Stomach (tissue), 19 donors: ENCODE measurements at places on chromosomes 4 and X. TPM values are rescaled to one million over a fixed set of nuclear protein-coding genes. Genes with fewer than 3 reads are reported as not detected.
A peak's percentile ranks its signal among the peaks of the same experiment; 100 is the strongest.

- DNase-seq, result peak; percentile 33
Measured at GRCh38 chr4:183635321-183635720, 23.7 kb downstream of the RWDD4 start.

The SPANXB1 gene
- not detected for total RNA-seq

DNA sequence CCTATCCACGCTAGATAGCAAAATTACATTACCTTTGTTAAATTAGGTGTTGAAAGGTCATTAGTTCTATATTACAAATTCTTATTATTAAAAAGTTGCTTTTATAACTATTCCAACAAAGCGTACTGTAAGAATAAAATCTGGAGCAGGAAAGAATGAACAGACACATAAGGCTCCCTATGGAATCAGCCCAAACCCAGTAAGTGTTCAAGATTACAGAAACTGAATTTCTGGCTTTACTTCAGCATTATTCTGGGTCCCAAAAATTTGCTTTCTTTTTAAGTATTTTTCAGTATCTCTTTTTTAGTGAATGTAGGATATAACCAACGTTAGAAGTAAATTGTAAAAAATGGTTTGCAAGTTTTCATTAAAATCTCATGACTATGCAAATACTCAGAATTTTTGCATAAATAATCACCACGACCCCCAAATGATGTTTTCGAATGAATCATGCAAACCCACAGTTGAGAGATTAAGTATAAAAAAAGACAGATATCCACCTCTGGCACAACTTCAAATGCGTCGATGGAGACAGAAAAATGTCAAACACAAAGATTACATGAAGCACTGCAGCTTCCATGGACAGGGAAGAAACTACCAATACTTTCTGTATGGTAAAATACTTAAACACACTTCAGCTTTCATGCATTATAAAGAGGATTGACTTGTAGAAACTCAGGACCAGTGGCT lies 238.5 kb downstream of the RASL11B start:
- no peak for DNase-seq

GRCh38 chr4:53656421-53656981 lies 65.2 kb upstream of the LNX1 start:
- peak; percentile 54 for DNase-seq

GRCh38 chrX:127124871-127125270 lies 305.3 kb downstream of the PRR32 start:
- DNase-seq, result no peak

GRCh38 chr4:54924891-54925290 lies 200.5 kb downstream of the KDR start:
- no peak for DNase-seq

GRCh38 chr4:3655963-3656362 lies 110.2 kb upstream of the ADRA2C start:
- no peak for DNase-seq

GRCh38 chrX:40165206-40165605 lies 67.4 kb upstream of the BCOR start:
- no peak for DNase-seq

The ALAS2 gene
- not detected for total RNA-seq

The ITIH6 gene
- total RNA-seq, result not detected

The SORBS2 gene
- 908 TPM for total RNA-seq

DNA sequence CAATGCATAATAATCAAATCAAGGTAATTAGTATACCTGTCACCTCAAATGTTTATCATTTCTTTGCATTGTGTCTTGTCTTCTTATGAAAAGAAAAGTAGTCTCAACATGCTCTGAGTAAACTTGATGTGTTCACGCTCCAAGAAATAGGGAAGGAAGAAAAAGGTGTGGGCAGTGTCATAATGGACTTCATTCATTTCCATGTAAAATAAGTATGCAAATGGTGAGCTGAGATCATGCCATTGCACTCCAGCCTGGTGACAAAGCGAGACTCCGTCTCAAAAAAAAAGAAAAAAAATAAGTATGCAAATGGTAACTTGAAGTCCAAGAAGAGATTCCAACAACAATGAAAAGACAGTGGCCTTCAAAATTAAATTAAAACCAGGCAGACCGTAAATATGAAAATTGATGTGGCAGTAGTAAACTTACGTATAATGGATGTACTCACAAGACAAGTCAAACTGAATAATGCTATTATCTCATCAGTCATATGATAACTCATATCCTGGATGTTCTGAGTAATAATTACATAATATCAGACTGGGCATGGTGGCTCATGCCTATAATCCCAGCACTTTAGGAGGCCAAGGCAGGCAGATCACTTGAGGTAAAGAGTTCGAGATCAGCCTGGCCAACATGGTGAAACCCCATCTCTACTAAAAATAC lies 6.0 kb upstream of the CWH43 start:
- no peak for DNase-seq

- DNase-seq, result no peak
Measured at GRCh38 chrX:152306331-152306730, 144.8 kb downstream of the GABRA3 start.

- DNase-seq, result no peak
Measured at GRCh38 chr4:152220201-152220666, 315.7 kb downstream of the FBXW7 start.

The PRKX gene
- 56.5 TPM for total RNA-seq

DNA sequence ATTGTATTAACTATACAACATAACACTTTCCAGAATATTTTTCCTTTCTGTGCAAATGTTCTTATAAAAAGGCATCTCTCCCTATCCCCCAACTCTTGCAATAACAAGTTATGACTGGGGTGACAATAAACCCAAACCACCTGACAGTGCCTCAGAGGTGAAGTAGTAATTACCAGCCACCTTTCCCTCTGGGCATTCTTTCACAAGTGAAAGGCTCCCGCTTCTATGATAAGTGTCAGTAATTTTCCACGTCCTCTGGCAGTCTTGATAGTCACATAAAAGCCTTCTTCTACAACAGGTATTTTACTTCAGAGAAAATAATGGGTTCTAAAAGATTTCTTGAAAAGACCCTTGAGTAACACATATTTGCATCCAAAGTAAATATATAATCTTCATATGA lies 82.7 kb downstream of the MANBA start:
- DNase-seq, result no peak

GRCh38 chr4:125187226-125188176 lies 127.3 kb upstream of the FAT4 start:
- DNase-seq, result peak; percentile 56

DNA sequence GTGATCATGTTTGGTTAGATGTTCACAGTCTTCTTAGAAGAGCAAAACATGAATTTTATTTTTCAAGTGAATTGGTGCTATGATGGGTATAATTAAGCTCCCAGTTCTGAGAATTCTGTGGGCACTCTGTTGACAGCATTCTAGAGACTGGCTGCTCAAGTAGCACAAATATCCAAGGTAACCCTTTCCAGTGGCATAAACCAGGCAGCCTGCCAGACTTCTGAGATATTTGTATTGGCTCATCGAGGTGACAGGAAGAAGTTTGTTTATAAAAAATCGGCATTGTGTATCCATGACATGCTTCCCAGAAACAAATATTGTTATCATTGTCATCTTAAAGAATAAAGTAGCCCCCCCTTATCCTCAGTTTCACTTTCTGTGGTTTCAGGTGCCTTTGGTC lies 28.3 kb downstream of the LANCL3 start:
- DNase-seq, result peak; percentile 12

DNA sequence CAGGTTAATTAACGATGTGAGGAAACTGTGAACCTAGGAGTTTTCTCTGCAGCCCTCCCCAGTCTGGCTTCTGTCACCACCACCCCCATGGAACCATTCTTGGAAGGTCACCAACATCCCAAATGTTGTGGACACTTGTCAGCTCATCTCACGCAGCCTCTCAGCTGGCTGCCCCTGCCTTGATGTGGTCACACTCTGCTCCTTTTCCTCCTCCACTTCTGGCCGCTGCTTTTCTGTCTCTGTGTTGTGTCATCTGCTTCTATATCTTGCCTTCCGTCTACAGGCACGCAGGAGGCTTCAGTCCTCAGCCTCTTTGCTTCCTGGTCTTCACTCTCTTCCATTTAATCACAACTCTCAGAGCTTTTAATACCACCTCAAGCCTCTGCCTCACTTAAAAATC lies 371.5 kb upstream of the SLIT2 start:
- DNase-seq, result peak; percentile 27

DNA sequence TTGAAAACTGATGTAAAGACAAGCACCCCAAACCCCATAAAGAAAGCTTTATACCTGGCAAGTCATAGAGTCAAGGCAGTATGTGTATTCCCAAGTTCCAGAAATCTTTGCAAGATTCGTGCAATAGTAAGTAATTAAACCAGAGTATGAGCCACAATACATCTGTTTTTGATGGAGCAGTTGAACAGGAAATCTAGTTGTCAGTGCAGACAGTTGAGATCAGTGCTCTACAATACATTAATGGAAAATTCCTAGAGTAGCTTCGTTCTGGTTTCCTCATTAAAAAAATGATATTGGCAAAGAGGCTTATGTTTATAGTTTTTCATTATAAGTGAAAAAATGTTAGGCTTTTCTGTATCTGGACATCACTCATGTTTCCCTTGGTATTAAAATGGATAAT lies 575.3 kb downstream of the TRIML1 start:
- DNase-seq, result no peak

The NCBP2L gene
- not detected for total RNA-seq

DNA sequence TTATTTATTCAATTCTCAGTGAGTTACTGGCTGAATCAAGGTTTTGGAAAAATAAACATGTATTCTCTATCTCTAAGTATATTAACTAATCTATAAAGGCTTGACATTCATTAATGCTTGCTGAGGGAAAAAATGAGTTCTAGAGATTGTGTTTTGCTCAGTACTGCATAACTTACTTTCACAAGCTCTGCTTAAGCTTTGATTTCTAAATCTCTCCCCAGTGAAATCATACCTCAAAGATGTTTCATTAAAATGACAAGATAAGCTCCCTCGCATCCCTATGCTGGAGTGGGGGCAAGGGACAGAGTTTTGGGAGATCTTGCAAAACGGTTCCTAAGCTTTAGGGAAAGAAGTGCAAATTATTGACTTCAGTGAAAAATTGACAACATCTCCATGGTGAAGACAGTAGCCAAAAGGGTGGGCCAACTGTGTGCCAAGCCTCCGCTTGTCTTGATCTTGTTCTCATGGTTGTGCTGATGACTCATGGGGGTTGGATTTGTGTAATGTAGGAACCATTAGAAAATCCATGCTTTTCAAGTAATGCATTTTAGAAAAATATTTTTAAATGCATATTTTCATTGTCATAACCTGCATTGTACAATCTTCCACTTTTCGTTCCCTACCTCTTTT lies 521.4 kb downstream of the RPA4 start:
- no peak for DNase-seq

The ASB12 gene
- not detected for total RNA-seq

The SLC25A31 gene
- total RNA-seq, result not detected

GRCh38 chr4:37008199-37008598 lies 236.3 kb upstream of the NWD2 start:
- DNase-seq, result peak; percentile 71

DNA sequence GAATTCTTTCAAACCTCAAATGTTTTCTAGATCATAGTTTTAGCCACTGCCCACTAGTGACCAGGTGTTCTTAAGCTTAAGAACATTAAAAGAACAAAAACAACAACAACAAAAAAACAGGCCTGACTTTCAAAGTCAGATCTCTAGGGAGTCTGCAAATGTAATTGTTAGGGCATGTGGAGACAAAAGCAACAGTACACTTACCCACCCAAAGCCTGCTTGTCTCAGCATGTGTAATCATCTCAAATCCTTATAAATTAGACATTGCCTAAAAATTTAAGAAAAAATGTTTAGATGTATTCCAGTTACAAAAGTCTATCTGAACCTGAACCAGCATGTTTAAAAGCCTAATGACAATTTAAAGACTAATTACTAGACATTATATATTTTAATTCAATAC lies 79.9 kb downstream of the SLC7A11 start:
- no peak for DNase-seq

- no peak for DNase-seq
Measured at GRCh38 chr4:44861756-44862155, 135.4 kb upstream of the GNPDA2 start.

DNA sequence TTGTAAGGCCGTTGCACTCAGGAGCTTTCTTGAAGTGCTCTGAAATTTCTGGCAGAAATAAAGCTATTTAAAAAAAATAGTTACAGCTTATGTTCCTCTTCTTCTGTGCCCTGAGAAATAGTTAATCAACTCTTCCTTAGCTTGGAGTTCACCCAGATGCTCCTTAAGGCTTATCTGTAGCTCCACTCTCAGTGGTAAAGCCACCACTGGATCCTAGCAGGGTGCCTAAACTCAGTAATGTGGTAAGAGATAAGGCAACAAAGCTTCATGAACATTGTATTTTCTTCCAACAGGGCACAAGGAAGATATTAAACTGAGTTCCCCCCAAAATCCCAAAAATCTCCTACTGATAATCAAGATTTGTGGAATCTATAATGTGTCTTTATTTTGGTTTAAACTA lies 299.5 kb downstream of the MAPK10 start:
- DNase-seq, result no peak

DNA sequence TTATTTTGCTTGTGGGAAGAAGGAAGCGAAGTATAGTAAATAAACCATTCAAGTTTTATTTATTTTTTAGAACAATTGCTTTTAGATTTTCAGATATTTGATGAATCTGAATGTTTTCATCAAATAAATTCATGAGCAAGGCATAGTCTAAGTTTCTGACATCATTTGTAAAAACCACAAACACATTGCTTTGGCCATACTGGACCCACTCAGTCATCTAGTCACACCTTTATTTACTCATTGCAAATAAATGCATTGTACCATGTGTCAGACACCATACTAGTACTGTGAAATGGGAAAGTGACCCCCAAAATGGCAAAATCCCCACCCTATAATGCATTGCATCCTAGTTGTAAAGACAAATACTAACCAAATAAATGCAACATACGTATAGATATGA lies 449.1 kb upstream of the SMIM31 start:
- no peak for DNase-seq

The UGT2B10 gene
- total RNA-seq, result not detected

GRCh38 chr4:6746721-6747293 lies 30.8 kb downstream of the BLOC1S4 start:
- peak; percentile 88 for DNase-seq

The OPN1LW gene
- not detected for total RNA-seq

- DNase-seq, result no peak
Measured at GRCh38 chr4:100087743-100088142, 102.5 kb downstream of the DDIT4L start.

DNA sequence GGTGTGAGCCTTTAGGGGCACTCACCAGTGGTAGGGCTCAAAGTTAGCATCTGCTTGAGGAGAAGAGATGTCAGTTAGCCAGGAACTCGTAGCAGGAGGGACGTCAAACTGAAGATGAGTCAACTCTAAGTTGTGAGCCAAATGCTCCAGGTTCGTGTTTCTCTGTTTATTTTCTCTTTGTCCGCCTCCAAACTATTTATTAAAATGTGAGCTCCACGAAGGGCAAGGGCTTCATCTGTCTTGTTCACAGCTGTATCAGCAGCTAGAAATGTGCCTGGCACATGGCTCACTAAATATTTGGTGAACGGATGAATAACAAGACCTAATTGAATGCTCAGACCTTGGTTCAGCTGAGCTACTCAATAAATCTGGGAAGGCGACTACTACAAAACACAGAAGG lies 248.9 kb downstream of the BCOR start:
- DNase-seq, result no peak

DNA sequence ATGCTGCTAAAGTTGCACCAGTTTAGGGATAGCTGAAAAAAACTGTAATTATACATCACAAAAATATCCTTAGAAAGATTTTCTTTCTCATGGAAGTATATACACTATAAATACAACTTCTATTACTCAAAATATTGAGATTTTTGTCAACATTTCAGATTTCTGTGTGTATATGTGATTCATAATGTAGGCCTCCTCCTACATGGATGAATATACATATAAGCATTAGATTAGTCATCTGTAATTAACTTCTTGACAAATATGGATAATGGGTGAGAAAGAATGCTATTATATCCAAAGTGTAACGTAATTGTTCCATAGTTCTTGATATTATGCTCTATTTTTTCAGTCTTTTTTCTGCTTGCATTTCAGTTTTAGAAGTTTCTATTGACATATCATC lies 124.9 kb downstream of the CBLL2 start:
- no peak for DNase-seq
